ENCODE measurements at places on chromosomes 7 and 10.
A peak's percentile ranks its signal among the peaks of the same experiment; 100 is the strongest.

- no peak for DNase-seq
These were observed 48.3 kb downstream of the SVIL start for GRCh38 chr10:29586509-29586908.

GRCh38 chr7:8260871-8261694, 884 bp downstream of the ICA1 start:
- peak; percentile 63 for DNase-seq

DNA sequence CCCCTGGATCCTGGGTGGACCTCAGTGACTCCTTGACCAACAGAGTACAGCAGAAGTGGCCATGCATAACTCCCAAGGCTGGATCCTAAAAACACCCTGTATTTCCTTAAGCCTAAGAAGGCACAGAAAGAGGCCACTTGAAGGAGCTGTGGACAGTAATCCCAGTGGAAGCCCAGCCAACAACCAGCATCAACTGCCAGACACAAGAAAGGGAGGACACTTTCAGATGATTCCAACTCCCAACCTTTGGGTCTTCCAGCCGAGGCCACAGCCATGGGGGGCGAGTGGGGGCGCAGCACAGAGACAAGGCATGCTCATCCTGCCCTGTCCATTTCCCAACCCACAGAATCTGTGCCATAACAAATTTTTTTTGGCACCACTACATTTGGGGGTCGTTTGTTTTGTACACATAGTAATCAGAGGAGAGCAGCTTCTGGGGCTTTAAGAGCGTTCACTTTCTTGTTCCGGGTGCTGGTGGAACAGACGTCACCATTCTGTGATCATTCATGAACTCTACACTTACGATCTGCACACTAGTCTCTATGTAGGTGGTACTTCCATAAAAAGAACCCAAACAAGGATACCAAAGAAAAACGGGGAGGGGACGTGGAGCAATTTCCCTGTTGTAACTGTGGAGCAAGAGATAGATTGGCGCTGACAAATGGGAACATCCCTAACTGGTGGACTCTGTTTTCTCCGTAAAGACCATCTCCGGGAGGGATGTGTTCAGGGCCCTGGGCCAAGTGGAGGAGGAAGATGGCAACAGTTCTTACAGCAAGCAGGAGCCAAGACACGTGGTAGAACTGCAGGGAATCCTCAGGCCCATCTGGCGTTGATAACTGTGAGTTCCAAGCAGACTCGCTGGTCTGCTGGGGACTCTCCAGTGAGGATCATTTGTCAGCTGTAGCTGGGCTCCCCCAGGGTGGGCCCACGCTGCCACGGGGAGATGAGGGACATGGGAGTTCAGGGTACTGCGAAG, 6.0 kb upstream of the SLC29A3 start:
- peak; percentile 76 for DNase-seq

DNA sequence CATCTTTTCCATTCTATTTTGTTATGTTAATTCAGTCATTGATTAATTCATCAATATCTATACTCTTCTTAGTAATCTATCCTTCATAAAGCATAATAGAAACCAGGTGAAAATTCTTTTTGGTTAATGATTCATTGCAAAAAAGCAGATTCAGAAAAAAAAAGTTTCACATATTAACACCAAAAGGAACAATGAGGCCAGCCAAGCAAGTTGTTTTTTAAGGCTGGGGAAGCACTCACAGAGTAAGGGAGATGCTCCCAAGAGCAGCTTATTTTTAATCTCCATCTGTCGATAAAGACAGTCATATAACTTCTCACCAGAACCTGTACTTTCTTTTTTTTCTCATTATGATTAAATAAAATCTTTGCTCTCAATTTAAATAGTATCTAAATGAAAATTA, 95.8 kb downstream of the CACNA2D1 start:
- no peak for DNase-seq

- DNase-seq = no peak
These were observed 25.8 kb upstream of the ZNF488 start for GRCh38 chr10:47409866-47410256.

- no peak for DNase-seq
These were observed 25.3 kb downstream of the DENND11 start for GRCh38 chr7:141676618-141677017.

- DNase-seq = no peak
These were observed 98.7 kb upstream of the DOCK1 start for GRCh38 chr10:126806498-126806897.

DNA sequence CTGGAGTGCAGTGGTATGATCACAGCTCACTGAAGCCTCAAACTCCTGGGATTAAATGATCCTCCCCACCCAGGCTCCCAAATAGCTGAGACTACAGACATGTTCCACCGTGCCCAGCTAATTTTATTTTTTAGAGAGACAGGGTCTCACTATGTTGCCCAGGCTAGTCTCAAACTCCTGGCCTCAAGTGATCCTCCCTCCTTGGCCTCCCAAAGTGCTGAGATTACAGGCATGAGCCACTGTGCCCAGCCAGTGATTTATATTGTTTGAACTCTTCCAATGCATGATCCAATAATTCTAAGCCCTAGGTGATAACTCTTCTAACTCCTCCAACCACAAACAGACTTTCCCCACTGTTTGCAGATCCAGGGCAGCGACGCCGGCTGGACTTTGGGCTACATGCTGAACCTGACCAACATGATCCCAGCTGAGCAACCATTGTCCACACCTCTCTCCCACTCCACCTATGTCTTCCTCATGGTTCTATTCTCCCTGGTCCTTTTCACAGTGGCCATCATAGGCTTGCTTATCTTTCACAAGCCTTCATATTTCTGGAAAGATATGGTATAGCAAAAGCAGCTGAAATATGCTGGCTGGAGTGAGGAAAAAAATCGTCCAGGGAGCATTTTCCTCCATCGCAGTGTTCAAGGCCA, 41.8 kb upstream of the CC2D2B start:
- DNase-seq = no peak

- DNase-seq = no peak
These were observed 250.8 kb upstream of the PITRM1 start for GRCh38 chr10:3423384-3423783.

DNA sequence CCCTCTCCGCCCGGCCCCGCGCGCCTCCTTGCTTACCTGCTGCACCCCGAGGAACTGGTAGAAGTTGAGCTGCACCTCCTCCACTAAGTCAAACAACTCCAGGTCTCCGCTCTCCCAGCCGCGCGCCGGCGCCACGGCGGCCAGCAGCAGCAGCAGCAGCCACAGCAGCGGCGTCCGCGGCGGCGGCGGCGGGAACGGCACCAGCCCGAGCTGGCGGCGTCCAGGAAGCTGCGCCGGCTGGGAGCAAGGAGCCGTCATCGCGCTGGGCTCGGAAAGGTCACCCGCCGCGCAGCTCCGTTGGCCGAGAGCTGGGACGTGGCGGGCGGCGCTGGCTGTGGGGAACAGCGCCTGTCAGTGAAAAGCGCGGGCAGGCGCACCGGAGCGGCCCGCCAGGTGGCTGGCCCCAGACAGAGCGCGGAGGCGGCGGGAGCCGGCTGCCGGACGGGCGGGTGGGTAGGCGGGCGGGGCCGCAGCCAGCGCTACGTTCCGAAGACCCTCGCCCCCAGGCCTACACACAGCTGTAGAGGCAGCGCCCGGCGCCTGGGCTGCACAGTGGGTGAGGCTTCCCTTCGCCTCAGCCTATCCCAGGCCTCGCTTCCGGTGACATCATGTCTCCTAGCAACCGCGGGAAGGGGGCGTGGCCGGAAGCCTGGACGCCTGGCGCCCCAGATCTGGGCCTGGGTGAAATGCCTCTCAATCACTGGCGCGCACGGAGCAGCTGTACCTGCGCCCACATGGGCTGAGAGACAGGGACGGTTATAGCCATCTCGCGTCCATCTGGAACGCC, at the start of gene DNAJC1:
Gene DNAJC1, minus strand, starts transcription at position 554 of the 787 bp plus-strand sequence. Its CDS starts 296 bp downstream, at position 258.
- peak; percentile 99 for DNase-seq

GRCh38 chr7:1459920-1460820, 900 bp upstream of the MICALL2 start:
- no peak for DNase-seq

DNA sequence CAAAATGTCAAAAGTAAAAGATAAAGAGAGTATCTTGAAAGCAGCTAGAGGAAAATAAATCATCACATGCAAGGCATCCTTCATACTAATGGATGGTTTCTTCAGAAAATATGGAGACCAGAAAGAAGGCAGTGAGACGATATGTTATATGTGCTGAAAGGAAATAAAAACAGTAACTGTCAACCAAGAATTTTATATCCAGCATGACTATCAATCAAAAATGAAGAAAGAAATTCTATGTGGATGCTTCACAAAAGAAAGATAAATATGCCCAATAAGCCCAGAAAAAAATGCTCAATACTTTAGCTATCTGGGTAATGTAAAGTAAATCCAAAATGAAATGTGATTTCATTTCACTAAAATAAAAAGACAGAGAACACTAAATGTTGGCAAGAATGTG, 142.1 kb downstream of the DGKI start:
- DNase-seq = no peak

GRCh38 chr7:128112018-128112780, 81.0 kb upstream of the LRRC4 start:
- DNase-seq = no peak

DNA sequence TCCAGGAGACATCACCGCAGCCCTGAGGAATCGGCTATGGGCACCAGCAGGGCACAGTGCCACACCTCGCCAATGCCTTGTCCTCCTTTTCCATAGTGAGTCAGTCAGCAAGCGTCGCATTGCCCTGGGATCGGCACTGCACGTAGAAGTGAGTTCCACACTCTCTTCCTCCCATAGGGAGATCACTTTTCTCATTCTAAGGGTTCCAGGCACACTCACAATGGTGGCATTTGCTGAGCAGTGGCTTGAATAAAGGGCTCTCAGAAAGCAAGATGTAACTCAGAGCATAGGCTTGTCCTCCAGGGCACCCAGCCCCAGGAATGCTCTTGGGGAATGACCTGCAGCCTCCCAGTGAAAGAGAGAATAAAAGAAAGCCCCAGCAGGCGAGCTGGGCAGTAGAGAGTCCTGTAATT, 1.1 kb upstream of the VIM start:
- DNase-seq = no peak

- DNase-seq = no peak
These were observed 90.9 kb upstream of the IKZF1 start for GRCh38 chr7:50213622-50214017.

DNA sequence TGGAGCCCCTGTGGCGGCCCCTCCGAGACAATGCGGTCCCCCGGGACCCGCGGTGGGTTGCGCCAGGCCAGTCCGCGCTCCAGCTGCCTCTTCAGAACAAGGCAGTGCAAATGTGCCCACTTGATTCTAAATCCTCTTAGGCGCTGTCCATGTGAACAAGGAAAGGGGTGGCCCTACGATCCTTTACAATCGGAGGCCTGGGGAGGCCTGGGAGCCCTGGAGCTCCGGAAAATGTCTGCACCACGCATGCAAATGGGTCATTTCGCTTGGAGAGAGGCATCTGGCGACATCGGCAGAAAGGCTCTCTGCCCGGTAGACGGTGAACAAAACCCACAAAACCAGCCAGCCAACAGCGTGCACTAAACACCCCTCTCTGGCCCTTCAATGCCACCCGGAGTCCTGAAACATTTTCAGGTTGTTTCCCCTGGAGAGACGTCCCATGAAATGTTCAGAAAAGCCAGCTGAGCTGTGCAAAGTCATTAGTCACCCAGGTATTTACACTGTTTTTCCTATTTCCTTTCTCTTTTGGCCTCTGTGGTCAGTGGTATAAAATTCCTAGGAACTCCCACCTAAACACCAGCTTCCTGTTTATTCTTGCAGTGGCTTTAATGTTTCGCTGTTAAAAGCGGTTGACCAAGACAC, 102.8 kb upstream of the ZNF438 start:
- no peak for DNase-seq

DNA sequence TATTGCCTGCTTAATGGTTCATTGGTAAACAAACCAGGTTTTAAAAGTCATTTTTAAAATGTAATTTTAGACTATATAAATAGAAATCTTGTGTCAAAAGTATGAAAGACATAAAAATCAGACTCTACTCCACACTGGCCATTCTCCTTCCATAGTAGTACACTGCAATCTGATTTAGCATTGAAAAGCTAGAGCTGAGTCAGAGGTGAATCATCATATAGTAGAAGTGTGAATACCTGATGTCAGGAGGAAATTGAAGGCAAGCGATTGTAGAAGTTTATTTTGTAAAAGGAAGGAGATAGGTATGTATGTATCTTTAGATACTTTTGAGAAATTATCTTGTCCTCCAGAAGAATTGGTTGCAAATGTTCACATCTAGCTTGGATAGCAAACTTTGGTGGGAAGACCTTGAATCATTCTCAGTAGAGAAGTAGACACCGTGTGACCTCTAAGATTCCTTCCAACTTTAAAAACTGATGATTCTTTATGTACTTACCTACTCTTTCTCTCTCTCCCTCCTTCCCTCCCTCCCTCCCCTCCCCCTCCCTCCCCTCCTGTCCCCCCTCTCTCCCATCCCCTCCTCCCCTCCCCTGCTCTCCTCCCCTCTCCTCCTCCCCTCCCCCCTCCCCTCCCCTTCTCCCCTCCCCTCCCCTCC, 88.1 kb downstream of the BTAF1 start:
- no peak for DNase-seq

DNA sequence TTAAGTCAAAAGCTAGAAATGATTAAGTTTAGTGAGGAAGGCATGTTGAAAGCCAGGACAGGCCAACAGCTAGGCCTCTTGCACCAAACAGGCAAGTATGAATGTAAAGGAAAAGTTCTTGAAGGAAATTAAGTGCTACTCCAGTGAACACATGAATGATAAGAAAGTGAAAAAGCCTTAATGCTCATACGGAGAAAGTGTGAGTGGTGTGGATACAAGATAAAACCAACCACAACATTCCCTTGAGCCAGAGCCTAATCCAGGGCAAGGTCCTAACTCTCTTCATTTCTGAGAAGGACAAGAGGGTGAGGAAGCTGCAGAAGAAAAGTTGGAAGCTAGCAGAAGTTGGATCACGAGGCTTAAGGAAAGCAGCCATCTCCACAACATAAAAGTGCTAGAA, 53.0 kb downstream of the DNAJC1 start:
- DNase-seq = no peak

GRCh38 chr7:20507157-20507556, 108.3 kb upstream of the ABCB5 start:
- DNase-seq = no peak

DNA sequence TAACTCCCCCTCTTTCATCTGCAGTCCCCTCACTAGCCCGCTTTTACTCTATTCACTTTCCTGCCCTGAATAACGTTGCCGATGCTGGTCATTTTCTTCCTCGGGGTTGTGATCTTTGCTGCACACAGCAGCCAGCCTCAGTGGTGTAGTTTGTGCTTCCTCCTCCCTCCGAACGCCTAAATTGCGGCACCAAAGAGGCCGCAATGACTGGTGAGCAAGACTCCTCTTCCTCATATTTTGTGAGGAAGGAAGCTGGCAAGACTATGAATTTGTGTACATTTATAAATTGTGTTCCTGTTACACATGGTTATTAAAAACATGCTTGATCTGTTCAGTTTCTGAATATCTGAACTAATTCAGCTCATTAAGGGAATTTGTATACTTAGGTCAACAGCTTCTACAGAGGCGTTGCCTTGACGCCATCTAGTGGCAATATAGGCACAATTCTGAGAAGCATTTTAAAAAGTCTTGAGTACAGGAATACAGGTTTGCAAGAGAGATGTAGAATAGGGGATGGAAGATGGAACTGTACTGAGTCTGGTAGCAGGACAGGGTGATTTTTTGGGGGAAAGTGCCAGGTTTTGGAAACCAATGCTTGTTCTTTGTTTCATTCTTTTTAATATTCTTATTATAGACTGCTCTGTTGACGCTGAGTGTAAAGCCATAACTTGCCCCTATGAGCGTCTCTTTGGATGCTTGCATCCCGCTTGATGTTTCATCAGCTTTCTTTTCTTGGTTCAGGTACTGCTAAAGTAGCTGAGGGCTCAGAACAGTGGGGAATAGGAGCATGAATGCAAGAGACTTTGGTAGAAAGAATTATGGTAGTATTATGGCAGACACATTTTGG, 4.1 kb upstream of the TAS2R5 start:
- no peak for DNase-seq

- DNase-seq = peak; percentile 32
These were observed 174.9 kb upstream of the NRP1 start for GRCh38 chr10:33509231-33509831.

- DNase-seq = peak; percentile 53
These were observed 5.5 kb downstream of the ELOVL3 start for GRCh38 chr10:102231357-102232318.

Measured in psoas muscle (tissue), 8 donors.